ENCODE measurements at places on chromosomes 4 and X.

- no peaks in the 10 kb centered on the region for H3K27me3 ChIP-seq
- no peak for DNase-seq
- no peaks in the 10 kb centered on the region for H3K36me3 ChIP-seq
- H3K4me1 ChIP-seq = peaks cover 6% of the 10 kb centered on the region
Measured at GRCh38 chr4:41435510-41435909, 102.4 kb upstream of the LIMCH1 start.

DNA sequence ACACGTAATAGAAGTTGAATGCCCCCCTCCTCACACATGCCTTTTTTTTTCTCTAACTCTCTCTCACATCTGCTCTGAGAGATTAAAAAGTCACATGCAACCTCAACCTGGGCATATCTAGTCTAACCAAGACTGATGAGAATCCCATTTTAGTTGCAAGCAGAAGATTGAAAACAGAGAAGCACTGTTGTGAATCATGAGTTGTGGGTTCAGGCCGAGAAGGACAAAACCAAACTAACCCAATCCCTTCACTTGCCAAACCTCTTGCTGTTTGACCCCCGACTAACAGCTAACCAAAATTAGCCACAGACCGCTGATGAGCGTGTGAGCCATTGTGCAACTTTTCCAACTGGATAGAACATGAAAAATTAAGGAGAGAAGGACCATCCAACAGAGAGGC is 31.8 kb downstream of the CXCL1 start:
- H3K4me1 ChIP-seq = no peaks in the 10 kb centered on the region
- H3K4me3 ChIP-seq = no peak overlapping the region
- peaks cover 5% of the 10 kb centered on the region for H3K27me3 ChIP-seq

DNA sequence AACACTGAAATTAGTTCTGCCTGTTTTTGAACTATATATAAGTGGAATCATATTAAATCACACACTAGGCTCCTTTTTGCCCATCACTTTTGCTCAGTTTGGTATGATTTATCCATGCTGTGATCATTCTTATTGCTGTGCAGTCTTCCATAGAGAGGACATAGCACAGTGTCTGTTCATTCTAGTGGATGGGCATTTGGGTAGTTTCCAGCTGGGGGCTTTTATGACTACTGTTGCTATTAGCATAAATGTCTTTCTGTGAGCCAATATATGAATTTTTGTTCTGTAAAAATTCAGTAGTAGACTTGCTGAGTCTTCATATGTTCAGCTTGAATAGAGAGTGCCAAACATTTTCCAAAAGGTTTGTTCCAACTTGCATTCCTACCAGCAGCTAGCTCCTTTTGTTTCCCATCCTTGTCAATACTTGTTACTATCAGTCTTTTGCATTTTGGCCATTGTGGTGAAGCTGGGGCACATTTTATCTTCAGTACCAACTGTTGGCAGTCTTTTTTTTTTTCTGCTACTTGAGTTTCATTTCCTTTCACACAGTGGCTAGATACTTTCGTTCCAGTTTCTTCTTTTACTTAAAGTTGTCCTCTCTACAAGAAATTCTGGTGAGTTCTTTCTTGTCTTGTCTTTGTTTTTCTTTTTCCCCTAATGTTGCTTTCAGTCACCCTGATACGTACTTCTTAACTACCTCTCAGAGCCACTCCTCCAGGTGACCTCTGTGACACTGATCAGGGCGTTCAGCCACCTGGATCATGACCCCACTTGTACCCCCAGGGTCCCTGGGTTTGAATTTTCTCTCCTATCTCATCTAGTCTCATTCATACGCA is 87.0 kb downstream of the ANXA3 start:
- peaks cover 45% of the 10 kb centered on the region for H3K4me1 ChIP-seq
- no peaks in the 10 kb centered on the region for H3K36me3 ChIP-seq
- no peaks in the 10 kb centered on the region for H3K27me3 ChIP-seq
- H3K4me3 ChIP-seq = peak overlapping the region; percentile 48
- H3K27ac ChIP-seq = peak overlapping the region; percentile 92

GRCh38 chrX:65783746-65784145 is 116.3 kb downstream of the MSN start:
- no peak overlapping the region for H3K4me3 ChIP-seq
- no peak overlapping the region for H3K27ac ChIP-seq
- DNase-seq = no peak

- no peaks in the 10 kb centered on the region for H3K27me3 ChIP-seq
- no peak overlapping the region for H3K4me3 ChIP-seq
- H3K4me1 ChIP-seq = no peaks in the 10 kb centered on the region
- no peak overlapping the region for H3K27ac ChIP-seq
Measured at GRCh38 chr4:55036405-55036804, 89.0 kb downstream of the KDR start.

DNA sequence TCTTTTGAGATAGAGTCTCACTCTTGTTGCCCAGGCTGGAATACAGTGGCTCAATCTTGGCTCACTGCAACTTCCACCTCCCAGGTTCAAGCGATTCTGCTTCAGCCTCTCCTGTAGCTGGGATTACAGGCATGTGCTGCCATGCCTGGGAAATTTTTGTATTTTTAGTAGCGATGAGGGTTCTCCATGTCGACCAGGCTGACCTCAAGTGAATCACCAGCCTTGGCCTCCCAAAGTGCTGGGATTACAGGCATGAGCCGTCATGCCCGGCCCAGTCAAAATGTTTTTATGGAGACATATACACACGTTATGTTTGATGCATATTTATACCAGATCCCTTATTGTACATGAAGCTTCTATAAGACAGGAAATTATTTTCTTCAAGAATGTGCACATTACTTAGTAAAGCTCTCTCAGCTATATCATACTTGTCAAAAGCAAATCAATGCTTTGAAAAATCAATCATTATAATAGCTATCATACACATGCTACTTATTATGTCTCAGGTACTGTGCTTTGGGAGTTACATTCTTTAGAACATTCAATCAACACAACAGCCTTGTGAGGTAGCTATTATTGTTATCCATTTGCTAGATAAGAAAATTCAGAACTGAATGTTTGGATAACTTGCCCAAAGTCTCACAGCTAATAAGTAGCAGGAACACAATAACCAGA is 269.2 kb downstream of the FSTL5 start:
- no peaks in the 10 kb centered on the region for H3K36me3 ChIP-seq
- no peaks in the 10 kb centered on the region for H3K4me1 ChIP-seq
- no peak for DNase-seq
- H3K4me3 ChIP-seq = no peak overlapping the region
- no peaks in the 10 kb centered on the region for H3K27me3 ChIP-seq
- H3K27ac ChIP-seq = no peak overlapping the region

DNA sequence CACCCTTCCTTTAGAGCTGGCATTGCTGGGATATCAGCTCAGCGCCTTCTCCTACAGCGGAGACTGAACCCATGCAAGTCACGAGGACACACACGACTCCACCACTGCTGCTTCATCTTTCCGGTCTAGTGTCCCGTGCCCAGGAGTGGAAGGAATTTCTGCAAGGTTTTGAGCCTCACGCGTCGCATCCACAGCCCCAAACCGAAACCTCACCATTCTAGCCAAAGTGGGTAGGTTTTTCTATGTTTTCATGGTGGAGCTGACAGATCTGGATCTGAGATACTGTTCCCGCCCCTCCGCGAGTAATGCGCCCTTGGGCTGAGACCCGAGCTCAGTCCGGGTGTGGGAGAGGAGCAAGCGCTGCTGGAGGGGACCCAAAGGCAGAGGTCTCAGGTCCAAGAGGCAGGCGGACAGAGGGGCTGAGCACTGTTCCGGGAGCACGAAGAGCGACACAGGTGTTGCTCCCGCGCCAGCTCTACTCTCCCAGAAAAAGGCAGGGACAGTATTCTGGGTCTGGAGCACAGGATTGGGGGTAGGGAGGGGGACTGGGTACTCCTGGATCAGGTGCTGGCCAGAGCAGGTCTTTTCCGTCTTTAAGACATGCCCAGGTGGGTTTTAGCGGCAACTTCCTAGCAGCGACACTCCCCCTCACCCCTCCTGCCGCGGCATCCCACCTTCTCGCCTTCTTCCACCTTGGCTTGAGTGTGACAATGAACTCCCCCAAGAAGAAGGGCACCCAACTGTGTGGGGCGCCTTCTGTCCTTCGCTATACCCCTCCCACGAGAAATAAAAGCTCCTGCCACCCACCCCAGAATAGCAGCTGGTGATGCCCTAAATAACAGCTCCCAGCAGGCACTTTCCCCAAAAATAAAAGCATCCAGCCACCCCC is 1.8 kb downstream of the EPHA5 start:
- peak overlapping the region; percentile 72 for H3K27ac ChIP-seq
- H3K4me1 ChIP-seq = peaks cover 10% of the 10 kb centered on the region
- H3K27me3 ChIP-seq = peaks cover 59% of the 10 kb centered on the region

GRCh38 chrX:84160736-84161135 is 27.3 kb downstream of the RPS6KA6 start:
- no peaks in the 10 kb centered on the region for H3K36me3 ChIP-seq
- DNase-seq = no peak
- no peak overlapping the region for H3K27ac ChIP-seq
- no peak overlapping the region for H3K4me3 ChIP-seq
- no peaks in the 10 kb centered on the region for H3K4me1 ChIP-seq

DNA sequence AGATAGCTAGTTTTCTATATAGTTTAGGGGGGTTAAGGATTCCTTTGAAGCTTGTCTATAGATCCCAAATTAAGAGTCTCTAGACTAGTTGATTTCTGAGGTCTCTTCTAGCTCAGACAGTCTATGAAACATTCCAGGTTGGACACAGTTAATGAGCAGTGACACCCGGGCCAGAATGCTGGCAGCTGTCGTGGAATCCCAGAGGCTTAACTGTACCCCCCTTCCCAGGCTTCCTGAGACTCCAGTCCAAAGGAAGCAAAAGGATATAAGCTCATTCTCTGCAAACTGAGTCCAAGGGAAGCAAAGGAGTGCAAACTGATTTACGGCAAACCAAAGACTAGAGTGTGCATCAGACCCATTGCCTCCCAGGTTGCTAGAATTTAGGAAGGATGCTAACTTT is 62.9 kb downstream of the DCX start:
- H3K27ac ChIP-seq = no peak overlapping the region
- H3K4me3 ChIP-seq = no peak overlapping the region
- no peak for DNase-seq
- H3K36me3 ChIP-seq = no peaks in the 10 kb centered on the region

GRCh38 chrX:132948648-132949260 is 9.7 kb downstream of the HS6ST2 start:
- H3K27me3 ChIP-seq = no peaks in the 10 kb centered on the region
- H3K4me1 ChIP-seq = no peaks in the 10 kb centered on the region
- H3K36me3 ChIP-seq = no peaks in the 10 kb centered on the region
- no peak for DNase-seq
- H3K4me3 ChIP-seq = no peak overlapping the region
- H3K27ac ChIP-seq = no peak overlapping the region

- no peaks in the 10 kb centered on the region for H3K27me3 ChIP-seq
- no peak overlapping the region for H3K27ac ChIP-seq
- H3K4me3 ChIP-seq = no peak overlapping the region
- peaks cover 2% of the 10 kb centered on the region for H3K4me1 ChIP-seq
Measured at GRCh38 chr4:110003401-110004187, 90.9 kb downstream of the EGF start.

GRCh38 chrX:147228153-147228552 is 413.6 kb upstream of the CXorf51A start:
- no peaks in the 10 kb centered on the region for H3K4me1 ChIP-seq
- H3K36me3 ChIP-seq = no peaks in the 10 kb centered on the region
- DNase-seq = no peak
- H3K4me3 ChIP-seq = no peak overlapping the region

DNA sequence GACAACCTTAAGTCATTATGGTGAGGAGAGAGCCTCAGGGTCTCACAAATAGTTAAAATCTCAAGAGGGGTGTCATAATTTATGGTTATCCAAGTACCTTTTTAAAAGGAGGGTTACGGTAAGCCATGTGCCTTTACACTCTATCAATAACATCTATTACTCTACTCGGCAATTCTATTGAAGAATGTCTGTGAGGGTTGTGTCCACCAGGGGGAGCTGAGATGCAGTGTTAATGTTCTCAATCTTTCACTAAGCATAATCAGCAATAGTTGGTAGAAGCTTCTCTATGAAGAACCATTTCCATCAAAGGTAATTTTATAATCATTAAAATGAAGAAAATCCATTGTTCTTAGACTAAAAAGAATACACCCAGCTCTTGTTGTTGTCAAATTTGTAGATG is 457.4 kb downstream of the CENPC start:
- no peak overlapping the region for H3K27ac ChIP-seq
- H3K27me3 ChIP-seq = no peaks in the 10 kb centered on the region
- H3K4me3 ChIP-seq = no peak overlapping the region

- no peaks in the 10 kb centered on the region for H3K27me3 ChIP-seq
- no peaks in the 10 kb centered on the region for H3K4me1 ChIP-seq
- no peak for DNase-seq
- H3K36me3 ChIP-seq = no peaks in the 10 kb centered on the region
Measured at GRCh38 chrX:34884817-34885216, 57.8 kb upstream of the FAM47B start.

DNA sequence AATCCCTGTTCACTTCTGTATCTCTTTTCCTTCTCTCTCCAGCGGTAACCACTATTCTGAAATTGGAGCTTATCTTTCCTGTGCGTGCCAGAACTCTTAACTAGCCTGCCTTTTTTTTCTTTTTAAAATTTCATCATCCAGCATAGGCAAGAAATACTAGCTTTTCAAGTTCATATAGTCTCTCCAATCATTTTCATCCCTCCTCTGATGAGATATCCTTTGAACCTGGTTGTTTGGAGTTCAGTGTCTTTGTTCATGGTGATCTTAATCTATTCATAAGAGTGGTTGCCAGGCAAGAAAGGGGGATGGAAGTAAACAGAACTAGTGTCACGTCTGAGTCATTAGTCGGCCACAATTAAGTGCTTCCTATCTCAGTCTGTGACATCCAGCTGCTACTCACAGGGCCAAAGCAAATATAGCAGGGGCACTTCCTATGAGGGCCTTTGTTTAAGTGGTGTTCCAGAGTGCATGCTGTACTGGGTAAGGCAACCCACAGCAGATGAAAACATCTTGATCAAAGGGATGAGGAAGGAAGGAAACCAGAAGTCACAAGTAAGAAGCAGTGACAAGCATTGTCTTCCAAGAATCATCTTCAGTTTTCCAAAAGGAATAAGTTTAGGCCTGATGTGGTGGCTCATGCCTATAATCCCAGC is 56.4 kb upstream of the XIAP start:
- no peak overlapping the region for H3K4me3 ChIP-seq
- H3K27me3 ChIP-seq = no peaks in the 10 kb centered on the region
- DNase-seq = no peak
- no peaks in the 10 kb centered on the region for H3K36me3 ChIP-seq
- peaks cover 11% of the 10 kb centered on the region for H3K4me1 ChIP-seq

- no peaks in the 10 kb centered on the region for H3K36me3 ChIP-seq
- H3K27ac ChIP-seq = no peak overlapping the region
Measured at GRCh38 chrX:69320116-69320515, 154.9 kb upstream of the PJA1 start.

GRCh38 chrX:42797651-42798269 is 19.8 kb upstream of the PPP1R2C start:
- peak overlapping the region; percentile 63 for H3K27ac ChIP-seq
- no peaks in the 10 kb centered on the region for H3K36me3 ChIP-seq
- DNase-seq = no peak
- no peaks in the 10 kb centered on the region for H3K4me1 ChIP-seq
- H3K4me3 ChIP-seq = no peak overlapping the region

DNA sequence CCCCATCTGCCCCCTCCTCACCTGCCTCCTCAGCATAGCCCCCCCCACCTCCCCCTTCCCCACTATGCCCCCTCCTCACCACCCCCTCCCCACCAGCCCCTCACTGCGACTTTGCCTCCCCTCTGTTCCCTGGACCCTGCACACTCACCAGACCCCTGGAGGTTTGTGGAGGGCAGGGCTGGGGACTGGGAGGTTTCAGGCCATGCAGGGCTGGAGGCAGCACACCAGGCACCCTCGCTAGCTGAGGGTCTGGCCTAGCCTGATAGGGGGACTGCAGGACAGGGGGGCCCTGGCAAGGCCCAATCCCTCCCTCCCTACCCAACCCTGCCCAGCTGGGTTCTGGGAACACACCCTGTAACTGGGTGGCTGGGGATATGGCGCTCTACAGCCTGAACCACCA is 28.0 kb downstream of the TACC3 start:
- no peak overlapping the region for H3K27ac ChIP-seq
- peaks cover 8% of the 10 kb centered on the region for H3K36me3 ChIP-seq
- no peak overlapping the region for H3K4me3 ChIP-seq
- peaks cover 8% of the 10 kb centered on the region for H3K4me1 ChIP-seq
- DNase-seq = no peak
- H3K27me3 ChIP-seq = no peaks in the 10 kb centered on the region
